ENCODE measurements at places on chromosomes 3 and 15. TPM values are rescaled to one million over a fixed set of nuclear protein-coding genes. Genes with fewer than 3 reads are reported as not detected.

The MYZAP gene
- total RNA-seq, result 3.5 TPM

- peak; percentile 66 for DNase-seq
These were observed 4.2 kb upstream of the MEIS2 start for GRCh38 chr15:37104424-37104981.

GRCh38 chr15:100111125-100112060, 230.4 kb downstream of the ADAMTS17 start:
- peak; percentile 64 for DNase-seq

DNA sequence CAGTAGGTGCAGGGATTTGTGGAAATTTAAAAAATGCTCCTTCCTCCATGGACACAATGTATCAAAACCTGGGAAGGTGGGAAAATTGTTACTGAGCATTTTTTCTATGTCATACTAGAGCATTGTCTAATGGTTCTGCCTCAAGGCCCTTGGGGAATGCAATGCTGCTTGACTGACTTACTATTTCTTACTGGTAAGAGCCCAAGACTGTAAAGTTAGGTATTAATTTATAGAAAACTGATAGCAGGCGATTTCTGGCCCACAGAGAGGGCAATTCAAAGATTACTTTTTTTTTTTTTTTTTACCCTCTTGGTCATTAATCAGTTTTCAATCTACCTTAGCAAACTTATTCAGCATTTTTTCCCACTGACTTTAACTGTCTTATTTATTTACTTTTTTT, 38.5 kb upstream of the MRPL3 start:
- DNase-seq, result no peak

DNA sequence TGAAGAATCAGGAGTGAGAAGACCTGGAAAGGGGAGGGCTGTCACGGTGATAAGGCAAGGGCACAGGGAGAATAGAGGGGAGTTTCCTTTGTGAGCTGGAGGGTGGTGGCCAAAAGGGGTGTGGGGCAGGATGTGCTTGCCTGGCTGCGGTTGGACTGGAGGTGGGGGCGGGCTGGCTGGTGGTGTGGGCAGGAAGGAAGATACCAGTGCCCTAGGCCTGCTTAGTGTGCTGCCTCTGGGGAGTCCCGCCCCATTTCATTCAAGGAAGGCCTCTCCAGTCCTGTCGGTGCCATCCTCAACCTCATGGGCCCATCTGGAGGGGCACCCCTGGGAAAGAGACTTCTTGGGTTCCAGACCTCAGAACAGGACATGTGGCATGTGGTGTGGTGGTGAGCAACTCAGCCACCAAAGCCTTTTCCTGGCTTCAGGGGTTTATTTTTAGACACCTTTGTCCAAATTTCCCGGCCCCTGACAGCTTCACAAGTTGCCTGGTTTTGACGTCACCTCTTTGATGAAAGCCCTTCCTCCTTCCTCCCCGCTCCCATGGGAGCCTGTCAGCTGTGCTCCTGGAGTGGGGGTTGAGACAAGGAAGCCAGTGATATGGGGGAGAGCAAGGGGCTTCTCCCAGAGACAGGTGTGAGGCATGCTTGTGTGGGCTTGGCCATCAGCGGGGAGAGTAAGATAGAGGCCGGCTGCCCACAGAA, 15.6 kb downstream of the TEX264 start:
- DNase-seq, result peak; percentile 57

GRCh38 chr3:177466074-177466473, 268.8 kb upstream of the TBL1XR1 start:
- DNase-seq, result no peak
